Omental fat pad (tissue), 4 donors: ENCODE measurements at places on chromosomes 2 and 18.

GRCh38 chr2:20781656-20782265, 41.1 kb downstream of the LDAH start:
- DNase-seq, result no peak

GRCh38 chr2:213266421-213266820, 17.8 kb upstream of the SPAG16 start:
- DNase-seq, result no peak

- DNase-seq, result no peak
These were observed 82.8 kb downstream of the INHBB start for GRCh38 chr2:120428748-120429147.

DNA sequence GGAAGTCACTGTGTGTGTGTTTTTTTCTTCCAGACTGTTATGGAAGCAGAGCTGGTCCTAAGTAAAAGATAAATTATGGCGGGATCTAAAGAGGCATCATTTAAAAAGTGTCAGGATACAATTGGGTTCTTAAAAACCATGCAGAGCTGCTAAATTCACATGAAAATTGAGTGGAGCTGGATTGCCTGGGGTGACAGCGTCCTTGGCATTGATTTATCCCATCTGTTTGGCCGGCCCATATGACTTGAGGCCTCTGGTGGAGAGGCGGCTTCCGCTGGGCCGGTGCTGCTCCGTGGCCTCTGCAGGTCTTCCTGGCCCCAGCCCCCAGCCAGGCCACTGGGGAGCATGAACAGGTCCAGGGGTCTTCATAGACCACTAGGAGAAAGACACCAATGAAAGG, 165.5 kb downstream of the GLI2 start:
- no peak for DNase-seq

GRCh38 chr18:40935423-40935822, 1019.6 kb upstream of the PIK3C3 start:
- DNase-seq, result no peak
